Stimulated activated CD4-positive, alpha-beta T cell treated with anti-CD3 and anti-CD28 coated beads, Interleukin-1b, Interleukin-23, amount 100 ng/mL, for 1 hour (primary cell): ENCODE measurements at places on chromosomes 3 and 15.

DNA sequence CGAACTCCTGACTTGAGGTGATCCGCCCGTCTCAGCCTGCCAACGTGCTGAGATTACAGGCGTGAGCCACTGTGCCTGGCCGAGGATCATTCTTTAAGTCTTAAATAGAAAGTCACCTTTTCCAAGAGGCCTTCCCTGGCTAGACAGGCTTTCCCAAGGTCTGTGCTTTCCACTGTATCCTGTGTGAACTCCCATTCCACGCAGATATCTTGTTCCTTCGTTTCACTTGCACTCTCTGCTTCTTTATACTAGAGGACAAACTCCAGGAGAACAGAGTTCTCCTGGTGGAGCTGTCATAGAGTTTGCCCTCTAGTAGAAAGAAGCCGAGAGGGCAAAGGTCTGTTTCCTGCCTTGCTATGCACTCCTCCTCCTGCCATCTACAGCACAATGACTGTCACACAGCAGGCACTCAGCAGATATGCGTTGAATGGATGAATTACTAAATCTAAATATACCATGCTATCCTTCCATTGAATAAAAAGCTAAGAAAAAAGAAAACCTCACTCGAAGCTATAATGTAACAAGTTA, 211.2 kb downstream of the FOXP1 start:
- DNase-seq = no peak

- DNase-seq = no peak
Measured at GRCh38 chr3:12318758-12319621, 30.1 kb downstream of the PPARG start.

DNA sequence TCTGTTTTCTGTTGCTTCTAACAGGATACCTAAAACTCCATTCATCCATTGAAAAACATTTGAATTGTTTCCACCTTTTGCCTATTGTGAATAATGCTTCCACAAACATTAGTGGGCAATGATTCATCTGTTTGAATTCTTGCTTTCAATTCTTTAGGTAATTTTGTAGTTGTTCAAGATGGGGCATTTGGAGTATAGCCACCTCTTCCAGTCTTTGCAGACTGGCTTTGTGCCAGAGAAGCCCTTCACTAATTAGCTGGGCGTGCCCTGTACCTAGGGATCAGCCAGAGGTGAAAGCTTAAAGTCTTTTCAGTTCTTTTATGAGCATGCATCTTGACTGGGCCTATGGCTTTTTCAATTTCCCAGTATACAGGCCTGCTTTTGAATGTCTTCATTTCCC, 10.9 kb downstream of the RTP1 start:
- no peak for DNase-seq

- DNase-seq = peak; percentile 81
Measured at GRCh38 chr15:99928429-99928981, 195.3 kb upstream of the LYSMD4 start.

DNA sequence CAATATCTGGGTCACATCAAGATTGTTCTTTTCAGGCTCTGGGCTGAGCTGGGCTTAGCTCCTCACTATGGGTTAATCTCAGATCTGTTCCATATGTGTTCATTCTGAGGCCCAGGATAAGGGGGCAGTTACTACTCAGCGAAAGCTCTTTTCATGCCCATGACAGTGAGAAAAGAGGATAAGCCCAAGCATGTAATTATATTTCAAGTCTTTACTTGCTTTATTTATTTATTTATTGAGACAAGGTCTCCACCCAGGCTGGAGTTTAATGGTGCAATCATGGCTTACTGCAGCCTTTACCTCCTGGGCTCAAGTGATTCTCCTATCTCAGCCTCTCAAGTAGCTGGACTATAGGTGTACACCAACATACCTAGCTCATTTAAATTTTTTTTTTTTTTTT, 44.7 kb upstream of the SELENOK start:
- no peak for DNase-seq

DNA sequence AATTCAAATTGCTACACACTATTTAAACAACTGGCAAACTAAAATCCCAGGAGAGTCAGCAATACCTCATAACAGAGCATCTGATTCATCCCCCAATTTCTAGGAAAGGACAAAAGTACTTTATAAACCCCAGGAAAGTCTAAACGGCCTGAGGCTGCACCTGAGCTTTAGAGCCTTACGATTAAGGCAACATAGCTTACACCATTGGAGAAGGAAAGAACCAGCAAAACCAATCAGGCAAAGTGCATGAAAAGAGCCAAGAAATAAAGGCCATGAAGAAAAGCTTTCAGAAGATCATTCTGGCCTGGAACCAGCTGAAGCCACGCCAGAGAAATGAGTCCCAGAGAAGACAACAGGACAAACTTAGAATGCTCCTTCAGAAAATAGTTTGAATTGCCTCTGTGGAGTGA, 48.1 kb downstream of the PTPN9 start:
- DNase-seq = no peak

DNA sequence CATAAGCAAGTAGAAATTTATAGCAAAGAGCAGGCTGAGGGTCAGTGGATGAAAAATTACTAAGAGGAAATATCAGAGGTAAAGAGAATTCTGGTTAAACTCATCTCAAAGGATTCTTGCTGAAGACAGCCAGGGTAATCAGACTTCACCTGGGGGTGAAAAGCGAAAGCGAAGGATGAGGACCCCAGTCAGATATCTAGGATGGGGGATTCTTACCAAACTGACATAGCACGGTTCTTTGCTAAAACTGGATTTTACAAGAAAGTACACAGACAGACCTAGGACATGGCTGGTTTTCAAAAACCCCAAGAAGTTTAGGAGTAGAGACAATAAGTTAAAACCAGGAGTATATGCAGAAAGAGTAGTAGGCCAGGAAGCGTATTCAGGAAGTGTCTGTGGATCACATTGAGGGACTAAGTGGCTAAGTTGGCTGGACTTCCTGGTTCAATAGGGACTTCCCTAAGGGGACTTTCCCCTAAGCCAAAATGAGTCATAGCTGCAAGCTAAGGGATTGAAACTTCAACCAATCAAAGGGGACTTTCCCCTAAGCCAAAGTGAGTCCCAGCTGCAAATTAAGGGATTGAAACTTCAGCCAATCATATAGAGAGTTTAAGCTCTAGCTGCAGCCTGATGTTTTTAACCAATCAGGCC, 2.4 kb upstream of the CFAP91 start:
- DNase-seq = no peak

DNA sequence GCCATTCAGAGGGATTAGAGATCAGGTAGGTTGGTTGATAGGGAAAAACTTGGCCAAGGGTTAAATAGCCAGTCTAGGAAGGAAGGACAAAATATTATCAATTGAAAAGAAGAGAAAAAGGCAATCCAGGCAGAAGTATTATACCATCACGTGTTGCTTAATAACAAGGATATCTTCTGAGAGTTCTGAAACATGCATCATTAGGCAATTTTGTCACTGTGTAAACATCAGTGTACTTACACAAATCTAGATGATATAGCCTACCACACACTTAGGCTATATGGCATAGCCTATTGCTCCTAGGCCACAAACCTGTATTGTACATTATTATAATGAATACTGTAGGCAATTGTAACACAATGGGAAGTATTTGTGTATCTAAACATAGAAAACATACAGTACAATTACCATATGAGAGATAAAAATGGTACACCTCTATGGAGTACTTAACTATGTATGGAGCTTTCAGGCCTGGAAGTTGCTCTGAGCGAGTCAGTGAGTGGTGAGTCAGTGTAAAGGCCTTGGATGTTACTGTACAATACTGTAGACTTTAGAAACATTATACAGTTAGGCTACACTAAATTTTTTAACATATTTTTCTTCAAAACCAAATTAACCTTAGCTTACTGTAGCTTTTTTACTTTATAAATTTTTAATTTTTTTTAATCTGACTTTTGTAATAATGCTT, 2.7 kb downstream of the TEX55 start:
- DNase-seq = no peak

- DNase-seq = peak; percentile 84
Measured at GRCh38 chr3:157088601-157089454, 71.1 kb downstream of the CCNL1 start.

GRCh38 chr3:55173504-55173903, 245.6 kb upstream of the LRTM1 start:
- DNase-seq = no peak

- DNase-seq = no peak
Measured at GRCh38 chr3:107641572-107642307, 119.0 kb downstream of the BBX start.

DNA sequence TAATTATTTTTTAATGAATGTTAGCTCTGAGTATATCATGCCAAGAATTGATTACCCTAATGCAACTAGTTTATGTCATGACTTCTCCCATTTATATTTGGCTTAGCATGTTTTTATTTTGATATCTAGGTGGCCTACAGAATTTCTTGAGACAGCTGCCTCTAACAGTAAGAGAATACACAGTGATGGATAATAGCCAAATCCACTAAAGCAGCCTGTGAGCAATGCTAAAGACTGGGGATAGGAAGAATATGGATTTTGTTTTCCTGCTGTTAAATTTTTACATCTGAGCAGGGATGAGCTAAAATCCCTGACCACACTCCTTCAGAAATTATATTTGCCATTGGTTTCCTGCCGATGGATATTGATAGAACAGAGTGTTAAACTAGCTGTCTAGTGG, 149.3 kb upstream of the TGFBR2 start:
- DNase-seq = no peak

GRCh38 chr3:4336850-4337546, 33.8 kb downstream of the SETMAR start:
- no peak for DNase-seq

GRCh38 chr3:62873451-62873760, 1.8 kb downstream of the CADPS start:
- DNase-seq = no peak

- no peak for DNase-seq
Measured at GRCh38 chr3:5347486-5347885, 160.0 kb downstream of the EDEM1 start.
